ENCODE measurements at places on chromosomes 12 and 14. TPM values are rescaled to one million over a fixed set of nuclear protein-coding genes. Genes with fewer than 3 reads are reported as not detected.

SLC7A8 gene
- total RNA-seq, result 1.8 TPM

SERPINA1 gene
- 0.31 TPM for total RNA-seq

DMAC2L gene
- total RNA-seq, result 31.2 TPM

AQP5 gene
- total RNA-seq, result not detected

LYZ gene
- 5.3 TPM for total RNA-seq

KCNA1 gene
- not detected for total RNA-seq

FOXN4 gene
- not detected for total RNA-seq

GSKIP gene
- 11.4 TPM for total RNA-seq

TMEM30B gene
- not detected for total RNA-seq

BTG1 gene
- 429 TPM for total RNA-seq

OTOGL gene
- total RNA-seq, result not detected

C12orf42 gene
- total RNA-seq, result 21.0 TPM

ITGB7 gene
- 139 TPM for total RNA-seq

RFX4 gene
- not detected for total RNA-seq

IFNG-AS1 gene
- 3.2 TPM for total RNA-seq

CACNA2D4 gene
- total RNA-seq, result 2.1 TPM

TEX52 gene
- not detected for total RNA-seq

LRP1-AS gene
- total RNA-seq, result not detected

C12orf56 gene
- total RNA-seq, result not detected

GPHB5 gene
- total RNA-seq, result not detected

RPL10L gene
- total RNA-seq, result not detected
